ENCODE measurements at places on chromosomes 4 and X. TPM values are rescaled to one million over a fixed set of nuclear protein-coding genes. Genes with fewer than 3 reads are reported as not detected.

GRCh38 chr4:181825564-181825963, 417.6 kb upstream of the TENM3 start:
- no peak for DNase-seq

GRCh38 chrX:13078739-13079444, 34.5 kb upstream of the FAM9C start:
- DNase-seq = peak; percentile 34

GRCh38 chrX:129759576-129760061, 20.1 kb upstream of the SASH3 start:
- peak; percentile 32 for DNase-seq

DNA sequence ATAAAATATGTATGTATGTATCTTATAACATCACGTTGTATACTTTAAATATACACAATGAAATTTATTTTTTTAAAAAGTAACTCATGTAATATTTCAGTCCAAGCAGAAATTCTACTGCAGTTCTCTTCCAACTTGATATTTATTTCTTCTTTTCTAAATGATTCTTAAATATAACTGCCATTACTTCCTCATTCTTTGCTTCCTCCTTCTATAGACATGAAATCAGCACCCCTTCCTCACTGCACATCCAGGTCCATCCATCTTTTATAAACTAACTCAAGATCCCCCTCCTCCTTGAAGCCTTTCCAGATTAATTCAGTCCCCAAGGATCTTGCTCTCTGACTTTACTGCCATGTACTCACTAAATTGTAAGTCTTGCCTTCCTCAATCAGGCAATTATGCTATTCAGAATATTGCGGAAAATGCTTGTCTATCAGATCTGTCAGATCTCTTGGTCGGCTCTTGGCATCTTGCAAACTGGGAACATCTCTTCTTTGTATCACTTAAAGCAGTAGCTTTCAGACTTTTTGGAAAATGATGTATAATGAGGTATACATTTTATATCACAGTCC, 3.7 kb downstream of the GPRIN3 start:
- DNase-seq = no peak

DNA sequence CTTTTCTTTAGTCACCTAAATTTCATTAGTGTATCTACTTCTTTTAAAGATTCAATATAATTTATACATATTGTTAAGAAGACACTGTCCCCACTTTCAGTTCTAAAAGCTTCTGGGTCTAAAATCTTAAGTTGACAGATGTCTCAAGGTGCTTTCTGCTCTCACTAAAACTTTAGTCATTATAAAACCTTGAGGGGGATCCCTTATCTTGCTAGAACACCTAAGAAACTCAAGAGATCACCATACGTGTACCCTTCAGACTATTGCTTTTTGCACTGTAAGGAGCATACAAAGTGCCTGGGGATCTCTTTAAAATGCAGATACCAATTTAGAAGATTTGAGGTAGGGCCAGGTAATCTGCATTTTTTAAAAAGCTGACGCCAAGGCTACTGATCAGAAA, 30.1 kb downstream of the CYBB start:
- no peak for DNase-seq

- no peak for DNase-seq
Observed at GRCh38 chrX:31139961-31140360, 68.1 kb upstream of the FTHL17 start.

DNA sequence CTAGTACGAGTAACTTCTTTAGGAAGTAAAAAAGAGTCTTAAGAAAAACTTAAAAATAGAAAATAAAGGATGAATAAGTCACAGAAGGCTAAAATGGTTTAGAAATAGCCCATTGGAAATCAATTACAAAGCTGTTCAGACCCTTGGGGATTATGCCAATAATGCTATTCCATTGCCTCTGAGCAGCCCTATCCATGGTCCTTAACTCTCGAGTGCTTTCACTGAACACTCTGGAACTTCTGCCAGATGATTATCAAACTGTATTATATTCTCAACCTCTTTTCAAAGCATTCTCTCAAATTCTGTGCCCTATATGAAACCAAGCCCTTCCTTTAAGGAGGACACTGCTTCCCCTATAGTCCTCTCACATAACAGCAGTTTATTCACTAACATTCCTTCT, 17.0 kb downstream of the SLC9B1 start:
- DNase-seq = no peak

DNA sequence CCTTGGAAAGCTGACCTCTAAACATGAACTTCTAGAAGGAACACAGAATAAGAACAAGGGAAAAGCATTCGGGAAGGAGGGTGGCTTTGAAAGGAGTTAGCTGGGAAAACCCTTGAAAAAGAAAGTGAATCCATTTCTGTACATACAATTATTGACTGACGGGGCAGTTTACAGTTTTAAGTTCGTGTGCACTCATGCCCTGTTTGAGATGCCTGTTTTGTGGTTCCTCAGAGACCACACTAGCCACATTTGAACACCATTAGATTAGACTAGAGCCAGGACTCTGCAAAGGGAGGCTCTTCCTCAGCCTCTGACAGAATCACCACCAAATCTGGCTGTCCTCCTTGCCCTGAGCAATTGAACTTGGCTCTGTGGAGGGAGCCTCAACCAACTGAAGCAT, 158.3 kb downstream of the PALLD start:
- no peak for DNase-seq

DNA sequence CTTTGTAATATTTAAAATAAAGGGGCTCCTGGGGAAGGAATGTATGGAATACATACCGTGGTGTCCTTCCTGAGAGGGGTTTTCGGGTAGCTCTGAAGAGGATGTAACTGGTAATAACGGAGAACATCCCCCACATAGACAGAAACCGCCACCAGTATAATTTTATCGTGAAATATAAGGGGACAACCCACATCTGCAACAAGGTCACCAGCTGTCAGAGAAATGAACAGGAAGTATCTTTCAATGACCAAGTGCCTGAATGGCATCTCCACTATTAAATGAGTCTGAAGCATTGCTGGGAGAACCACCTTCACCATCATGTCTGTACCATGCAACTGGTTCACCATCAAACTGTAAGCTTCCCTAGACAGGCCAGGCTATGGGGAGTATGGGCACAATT, 31.7 kb downstream of the RNF175 start:
- no peak for DNase-seq

GRCh38 chr4:53771326-53771725, 180.0 kb upstream of the LNX1 start:
- no peak for DNase-seq

- DNase-seq = no peak
Observed at GRCh38 chrX:134764202-134764785, 106.0 kb upstream of the PLAC1 start.

DNA sequence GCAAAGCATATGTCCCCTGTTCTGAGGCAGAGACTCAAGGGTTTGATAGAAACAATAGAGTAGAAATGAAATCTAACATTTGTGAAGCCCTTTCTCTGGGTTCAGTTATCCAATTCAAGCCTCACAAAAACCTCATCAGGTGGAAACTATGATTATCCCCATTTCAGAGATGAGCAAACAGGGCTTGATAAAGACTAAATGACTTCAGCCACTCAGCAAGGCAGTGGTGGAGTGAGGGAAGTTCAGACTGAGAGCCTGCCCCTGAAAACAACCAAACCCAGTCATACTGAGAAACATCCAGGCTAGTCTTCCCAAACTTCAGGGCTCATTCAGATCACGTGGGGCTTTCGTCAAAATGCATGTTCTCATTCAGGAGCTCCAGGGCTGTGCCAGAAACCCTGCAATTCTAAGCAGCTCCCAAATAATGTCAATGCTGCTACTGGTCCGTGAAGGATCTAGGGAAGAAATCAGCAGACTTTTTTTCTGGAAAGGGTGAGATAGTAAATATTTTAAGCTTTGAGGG, 109.6 kb upstream of the KIT start:
- DNase-seq = no peak

DNA sequence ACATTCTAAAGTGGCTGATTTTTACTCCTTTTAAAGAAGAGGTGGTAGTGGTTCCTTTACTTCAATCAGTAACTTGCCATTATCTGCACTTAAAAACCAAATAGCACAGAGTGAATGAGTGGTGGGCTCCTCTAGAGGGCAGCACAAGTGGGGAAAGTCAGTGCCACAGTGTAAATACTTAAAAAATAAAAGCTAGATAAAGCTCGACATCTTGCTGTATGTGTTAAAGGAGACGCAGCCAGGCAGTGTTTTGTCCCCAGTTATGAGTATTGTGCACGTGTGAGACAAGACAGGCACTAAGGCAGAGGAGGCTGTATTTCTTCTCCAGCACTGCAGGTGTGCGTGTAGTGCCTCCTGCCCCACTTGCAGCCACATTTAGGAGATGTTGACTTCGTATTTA, 24.6 kb downstream of the NAP1L5 start:
- DNase-seq = no peak

- DNase-seq = no peak
Observed at GRCh38 chr4:165425629-165426028, 46.8 kb downstream of the CPE start.

DNA sequence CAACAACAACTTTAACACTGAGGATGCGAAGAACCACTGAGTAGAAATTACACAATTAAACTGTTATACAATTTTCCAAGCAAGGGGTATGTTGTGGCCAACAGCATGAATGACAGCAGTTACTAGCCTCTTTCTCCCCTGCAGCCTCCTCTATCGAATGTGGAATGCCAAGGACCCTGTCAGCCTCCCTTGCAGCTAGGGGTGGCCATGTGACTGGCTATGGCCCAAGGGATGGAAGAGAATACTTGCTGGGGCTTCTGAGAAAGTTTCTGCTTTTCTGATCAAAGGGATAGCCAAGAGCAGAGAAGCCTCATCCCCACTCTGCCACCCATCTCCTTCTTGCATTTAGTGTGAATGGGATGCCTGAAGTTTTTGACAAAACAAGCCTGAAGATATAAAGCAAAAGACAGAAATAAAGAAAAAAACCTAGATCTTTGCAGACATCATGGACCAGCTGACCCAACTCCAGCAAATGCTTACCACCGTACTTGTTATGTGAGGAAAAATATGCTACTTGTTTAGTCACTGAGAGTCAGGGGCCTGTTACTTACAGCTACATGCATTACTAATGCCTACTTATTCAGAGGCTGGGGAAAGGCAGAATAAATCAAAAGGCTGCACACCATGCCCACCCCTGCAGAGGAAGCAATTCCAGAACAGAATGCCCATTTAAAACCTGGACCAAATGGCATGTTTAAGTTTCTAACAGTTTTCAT, 32.0 kb downstream of the DCTD start:
- DNase-seq = no peak

HTN3 gene
- total RNA-seq = not detected

RAB40A gene
- total RNA-seq = 2.5 TPM

TMEM31 gene
- not detected for total RNA-seq

GPR78 gene
- total RNA-seq = not detected

BEX1 gene
- total RNA-seq = not detected

GAGE1 gene
- total RNA-seq = not detected

CWH43 gene
- not detected for total RNA-seq

CLDN2 gene
- not detected for total RNA-seq

MAP7D2 gene
- total RNA-seq = 0.60 TPM

MAGED1 gene
- 46.5 TPM for total RNA-seq
